ENCODE measurements at places on chromosomes 3 and 15.

- DNase-seq, result peak; percentile 78
These were observed 28.5 kb upstream of the SLC7A14 start for GRCh38 chr3:170614214-170614966.

DNA sequence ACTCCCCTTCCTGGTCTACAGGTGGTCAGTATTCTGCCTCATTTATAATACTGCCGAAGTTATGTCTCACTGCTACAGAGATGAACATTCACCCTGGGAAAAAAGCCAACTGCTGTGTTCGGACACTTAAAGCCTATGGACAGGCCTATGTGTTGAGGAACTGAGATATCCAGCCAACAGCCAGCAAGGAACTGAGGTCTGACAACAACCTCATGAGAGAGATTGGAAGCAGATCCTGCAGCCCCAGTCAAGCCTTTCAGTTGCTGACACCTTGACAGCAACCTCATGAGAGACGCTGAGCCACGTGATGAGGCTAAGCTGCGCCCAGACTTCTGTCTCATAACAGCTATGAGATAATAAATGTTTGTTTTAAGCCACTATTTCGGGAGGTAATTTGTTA, 18.2 kb upstream of the FHIT start:
- no peak for DNase-seq

DNA sequence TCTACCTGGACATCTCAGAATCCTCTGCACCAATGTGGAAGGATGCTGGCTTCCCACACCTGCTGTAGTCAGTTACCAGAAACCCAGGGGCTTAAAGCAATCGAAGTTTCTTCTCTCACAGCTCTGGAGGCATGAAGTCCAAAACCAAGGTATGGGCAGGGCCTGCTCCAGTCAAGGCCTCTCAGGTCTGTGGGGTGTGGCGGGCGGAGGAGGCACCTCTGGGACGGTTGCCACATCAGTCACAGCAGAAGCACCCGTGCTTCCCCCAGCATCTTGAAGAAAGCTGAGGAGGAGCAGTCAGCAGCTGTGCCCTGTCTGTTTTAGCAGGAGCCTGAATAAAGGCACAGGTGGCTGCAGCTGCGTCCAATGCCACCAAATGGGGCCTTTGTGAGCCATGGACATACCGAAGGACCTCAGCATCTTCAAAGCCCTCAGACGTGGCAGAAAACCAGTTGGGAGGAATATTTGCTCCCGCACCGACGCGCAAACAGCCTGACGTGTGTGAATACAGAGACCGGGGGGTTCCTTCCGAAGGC, 68.9 kb downstream of the TFRC start:
- no peak for DNase-seq

DNA sequence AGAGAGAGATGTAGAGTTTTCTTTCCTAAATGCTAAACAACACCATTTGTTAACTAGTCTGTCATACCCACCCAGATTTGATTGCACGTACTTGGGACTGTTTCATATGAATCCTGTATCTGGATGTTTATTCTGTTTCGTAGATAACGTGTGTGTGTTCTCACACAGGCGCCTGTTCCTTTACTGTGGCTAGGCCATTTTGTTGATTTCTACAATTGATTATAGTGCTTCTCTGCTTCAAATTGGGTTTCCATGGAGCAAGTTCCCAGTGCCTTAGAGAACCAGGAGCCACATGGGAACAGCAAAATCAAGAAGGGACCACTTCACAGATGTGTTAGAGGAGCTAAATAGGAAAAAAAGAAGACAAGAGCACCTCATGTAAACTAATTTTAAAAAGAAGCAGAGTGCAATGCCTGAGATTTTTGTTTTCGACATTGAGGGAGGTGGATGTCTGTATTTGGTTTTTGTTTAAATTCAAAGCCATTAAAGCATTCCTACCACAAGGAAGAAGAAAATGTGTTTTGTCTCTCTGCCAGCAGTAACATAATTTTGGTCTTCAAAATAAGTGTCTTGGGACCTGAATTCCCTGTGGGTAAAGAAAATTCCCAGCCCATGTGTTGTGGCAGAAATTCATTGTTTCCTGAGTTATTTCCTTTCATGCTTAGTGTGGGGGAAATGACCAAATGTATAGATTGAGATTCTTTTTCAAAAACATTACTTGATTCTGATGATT, 424.0 kb upstream of the C2CD4B start:
- DNase-seq, result no peak

GRCh38 chr3:162992741-162993140, 1496.1 kb downstream of the OTOL1 start:
- DNase-seq, result no peak

DNA sequence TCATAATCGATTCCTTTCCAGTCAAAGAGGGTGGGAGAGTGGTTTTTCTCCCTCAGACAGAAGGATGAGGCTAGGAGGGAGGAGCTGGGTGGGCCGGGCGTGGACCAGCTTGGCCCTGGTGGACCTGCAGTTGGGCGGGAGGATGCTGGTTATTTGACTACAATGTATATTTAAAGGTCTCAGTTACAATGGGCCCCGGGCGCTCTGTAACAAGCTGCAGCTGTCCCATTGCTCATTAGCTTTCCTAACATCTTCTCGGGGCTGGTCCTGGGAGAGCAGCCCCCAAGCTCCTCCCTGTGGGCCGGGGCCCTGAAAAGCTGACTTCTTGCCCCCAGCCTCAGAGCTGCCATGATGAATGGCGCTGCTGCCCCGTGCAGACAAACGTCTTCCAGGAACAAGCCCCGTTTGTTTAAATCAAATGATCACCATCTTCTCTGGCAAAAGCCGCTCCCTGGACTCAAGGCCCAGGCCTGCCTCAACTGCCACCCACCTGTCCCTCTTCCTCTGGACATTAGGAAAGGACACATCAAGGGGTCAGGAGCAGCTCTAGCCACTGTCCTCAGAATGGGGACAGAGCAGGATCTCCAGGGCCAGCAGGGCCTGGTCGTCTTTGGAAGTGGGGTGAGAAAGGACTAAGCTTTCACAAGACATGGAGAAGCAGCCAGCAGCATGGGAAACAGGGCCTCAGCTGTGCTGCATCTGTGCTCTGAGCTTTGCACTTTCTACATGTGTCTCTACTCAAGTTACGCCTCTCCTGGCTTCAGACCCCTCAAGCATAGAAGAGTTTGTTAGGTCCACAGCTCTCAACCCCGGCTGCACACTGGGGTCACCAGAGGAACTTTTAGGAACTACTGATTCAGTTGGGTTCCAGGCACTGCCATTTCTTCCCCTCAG, 38.6 kb downstream of the MAGEF1 start:
- no peak for DNase-seq

- no peak for DNase-seq
These were observed 249.8 kb downstream of the POLQ start for GRCh38 chr3:121295979-121296378.

DNA sequence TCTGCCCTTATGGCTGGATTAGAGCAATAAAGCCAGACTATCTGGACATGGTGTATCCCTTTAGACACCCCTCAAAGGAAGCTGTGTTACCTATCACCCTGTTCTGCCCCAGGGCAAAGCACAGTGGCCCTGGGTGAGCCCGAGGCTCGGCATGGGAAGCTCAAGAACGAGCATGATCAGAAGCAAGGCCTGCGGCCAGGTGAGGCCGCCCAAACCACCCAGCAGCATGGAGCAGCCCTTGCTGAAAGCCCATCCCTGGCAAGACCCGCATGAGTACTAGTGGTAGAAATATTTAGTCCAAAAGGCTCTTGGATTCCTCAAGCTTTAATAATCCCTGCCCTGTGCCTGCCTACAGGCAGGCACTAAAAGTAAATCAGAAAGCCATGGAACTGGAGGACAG, 261.1 kb downstream of the MEX3B start:
- DNase-seq, result no peak

GRCh38 chr3:23865595-23866396, 51.0 kb downstream of the NKIRAS1 start:
- DNase-seq, result no peak

- DNase-seq, result no peak
These were observed 16.0 kb downstream of the TMEM44 start for GRCh38 chr3:194617143-194617671.

DNA sequence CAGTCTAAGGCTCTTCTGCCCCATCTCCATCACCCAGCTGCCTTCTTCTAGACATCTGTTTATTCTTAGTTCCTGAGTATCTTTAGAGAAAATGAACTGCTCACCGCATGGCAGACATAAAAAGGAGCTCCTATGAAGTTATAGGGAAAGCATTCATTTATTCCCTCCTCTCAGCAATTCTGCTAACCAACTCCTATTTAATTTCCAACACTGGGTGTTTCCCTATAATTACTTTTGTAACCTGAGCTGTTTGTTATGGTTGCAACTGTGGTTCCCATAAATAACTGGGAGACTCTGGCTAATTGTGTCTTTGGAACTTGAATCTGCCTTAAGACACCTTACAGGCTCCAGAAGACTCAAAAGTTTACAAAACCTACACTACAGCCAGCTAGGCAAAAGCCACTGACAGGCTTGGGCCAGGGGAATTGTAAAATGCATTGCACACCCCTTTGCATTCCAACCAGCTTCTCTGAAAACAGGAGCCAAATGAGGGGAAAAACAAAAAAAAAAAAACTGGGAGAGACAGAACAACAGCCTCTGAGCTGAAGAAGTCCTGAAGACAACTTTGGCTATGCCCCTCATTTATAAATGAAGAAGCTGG, 231.5 kb upstream of the FEZF2 start:
- DNase-seq, result no peak

DNA sequence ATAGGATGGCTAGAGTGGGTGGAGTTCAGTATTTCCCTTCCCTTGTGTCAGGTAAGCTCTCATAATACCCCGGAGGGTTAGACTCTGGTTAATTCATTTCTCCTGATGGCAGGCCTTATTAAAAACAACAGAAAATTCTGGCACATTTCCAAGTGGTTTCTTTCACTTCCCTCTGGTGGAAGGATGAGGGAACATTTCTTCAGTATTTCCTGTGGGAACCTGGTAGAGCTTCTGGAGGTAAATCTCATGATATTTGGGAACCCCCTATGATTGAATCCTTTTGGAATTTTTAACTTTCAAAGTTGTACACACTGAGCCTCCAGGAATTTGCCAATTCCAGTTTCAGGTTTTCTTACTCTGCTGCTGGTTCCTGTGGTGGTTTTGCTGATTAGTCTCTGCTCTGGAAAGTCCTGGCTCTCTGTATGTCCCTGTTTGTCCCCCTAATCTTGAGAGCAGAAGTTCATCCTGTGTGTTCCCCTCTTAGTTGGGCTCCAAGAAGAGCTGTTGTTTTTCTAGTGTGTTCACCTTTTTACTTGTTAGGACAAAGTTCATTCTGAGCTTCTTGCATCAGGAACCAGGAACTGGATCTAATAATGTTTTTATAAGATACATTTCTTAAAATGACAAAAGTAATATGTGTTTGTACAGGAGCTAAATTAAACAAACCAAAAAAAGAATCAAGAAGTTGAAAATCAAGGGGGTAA, 12.1 kb downstream of the CHRNA7 start:
- DNase-seq, result no peak

DNA sequence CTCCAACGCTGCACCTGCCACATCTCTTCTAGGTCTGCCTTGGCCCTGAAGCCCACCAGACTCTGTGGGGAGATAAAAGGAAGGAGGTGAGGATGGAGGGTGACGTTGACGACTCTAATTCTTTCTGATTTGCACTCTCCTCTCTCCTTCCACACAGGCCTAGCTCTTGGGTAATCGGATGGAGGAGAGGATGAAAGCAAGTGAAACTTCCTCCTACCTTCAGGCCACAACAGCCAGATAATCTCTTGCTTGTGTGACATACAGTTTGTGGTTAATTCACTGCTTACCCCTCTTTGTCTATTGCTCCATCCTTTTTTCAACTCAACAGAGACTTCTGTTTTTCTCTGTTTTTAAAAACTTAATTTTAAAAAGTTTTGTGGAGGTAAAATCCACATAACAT, 208.1 kb downstream of the SV2B start:
- no peak for DNase-seq

DNA sequence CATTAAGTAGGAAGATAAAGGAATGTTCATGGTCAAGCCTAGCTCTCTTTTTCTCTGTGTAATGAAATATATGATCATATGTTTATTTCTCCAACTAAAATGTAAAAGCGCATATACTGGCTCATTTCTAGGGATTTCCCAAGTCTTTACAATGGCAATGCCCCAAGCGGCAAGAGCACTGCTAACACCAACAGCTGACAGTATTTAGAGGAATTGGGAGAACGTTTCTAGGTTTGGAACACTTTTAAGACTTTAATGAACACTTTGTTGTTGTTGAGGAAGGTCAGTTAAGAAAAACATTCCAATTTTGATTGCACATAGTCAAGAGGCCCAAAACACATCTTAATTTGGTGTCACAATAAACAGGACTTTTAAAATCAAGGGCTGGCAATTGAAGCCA, 132.7 kb downstream of the ATP8B4 start:
- no peak for DNase-seq

DNA sequence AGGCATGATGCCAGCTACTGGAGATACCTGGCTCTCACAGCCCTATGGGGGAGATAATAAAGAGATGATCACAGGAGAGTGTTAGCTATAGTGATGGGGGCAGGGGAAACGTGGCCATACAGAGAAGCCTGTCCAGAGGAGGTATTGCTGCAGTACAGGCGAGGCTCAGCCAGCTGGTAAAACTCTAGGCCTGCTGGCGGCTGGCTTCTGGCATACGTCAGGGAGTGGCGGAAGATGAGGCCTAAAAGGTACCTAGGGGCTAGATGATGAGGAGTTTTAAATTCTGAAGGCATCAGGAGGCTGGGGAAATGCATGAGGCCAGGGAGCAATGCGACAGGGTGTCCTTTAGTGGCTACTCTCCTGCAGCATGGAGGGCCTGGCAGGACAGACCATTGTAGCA, 110.7 kb downstream of the EEFSEC start:
- no peak for DNase-seq

DNA sequence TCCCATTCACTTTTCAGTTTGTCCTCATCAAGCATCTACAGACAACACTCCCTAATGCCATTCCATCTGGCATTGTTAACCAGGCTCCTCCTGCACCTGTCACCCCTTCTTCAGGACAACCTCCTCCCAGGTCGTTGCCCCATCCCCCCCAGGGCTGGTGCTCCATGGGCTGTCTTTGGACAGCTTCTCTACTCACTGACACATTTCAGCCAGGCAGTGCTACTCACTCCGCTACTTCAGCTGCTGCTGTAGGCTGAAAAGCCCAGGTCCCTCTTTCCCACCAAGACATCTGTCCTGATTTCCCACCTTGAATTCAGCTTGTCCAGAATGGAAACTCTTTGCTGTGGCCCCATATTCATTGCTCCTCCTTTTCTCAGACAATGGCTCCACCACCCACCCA, 61.9 kb downstream of the ADAMTS17 start:
- DNase-seq, result no peak

DNA sequence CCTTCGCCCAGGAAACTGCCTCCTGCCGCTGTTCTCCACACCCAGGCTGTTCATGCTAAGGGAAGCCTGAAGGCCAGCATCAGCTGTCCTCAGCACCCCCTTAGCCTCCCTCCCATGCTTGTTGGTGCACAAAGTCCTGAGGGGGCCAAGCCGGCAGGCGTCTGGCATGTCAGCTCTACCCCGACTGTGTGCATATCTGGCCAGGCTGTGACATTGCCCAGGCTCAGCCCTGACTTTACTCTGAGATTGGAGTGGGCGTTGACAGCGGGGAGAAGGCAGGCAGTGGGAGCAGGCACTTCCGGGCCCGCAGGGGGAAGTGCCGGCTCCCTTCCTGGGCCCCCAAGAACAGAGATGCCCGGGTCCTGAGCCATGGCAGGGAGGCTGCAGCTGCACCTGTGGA, 492.2 kb downstream of the AGBL1 start:
- DNase-seq, result no peak

- peak; percentile 21 for DNase-seq
These were observed 672 bp upstream of the KY start for GRCh38 chr3:134651347-134652041.

GRCh38 chr15:77019521-77020331, 24.8 kb downstream of the PSTPIP1 start:
- DNase-seq, result no peak
